ENCODE measurements at places on chromosomes 3 and 15. TPM values are rescaled to one million over a fixed set of nuclear protein-coding genes. Genes with fewer than 3 reads are reported as not detected.

The RASGRP1 gene
- 0.85 TPM for total RNA-seq

The TERC gene
- 14.1 TPM for total RNA-seq

The MEX3B gene
- total RNA-seq, result 10.4 TPM

The CPNE9 gene
- total RNA-seq, result 3.8 TPM

The ZNF662 gene
- total RNA-seq, result not detected

Measured in H9 (cell line).